ENCODE measurements at places on chromosomes 6 and 20.

- DNase-seq, result no peak
Measured at GRCh38 chr20:36446557-36446956, 94.8 kb upstream of the MYL9 start.

- peak; percentile 59 for DNase-seq
Measured at GRCh38 chr6:124961777-124962638, at the start of gene RNF217. TSS of gene RNF217 (plus strand) at chr6:124962437. CDS start at chr6:124962545, 108 bp downstream.

DNA sequence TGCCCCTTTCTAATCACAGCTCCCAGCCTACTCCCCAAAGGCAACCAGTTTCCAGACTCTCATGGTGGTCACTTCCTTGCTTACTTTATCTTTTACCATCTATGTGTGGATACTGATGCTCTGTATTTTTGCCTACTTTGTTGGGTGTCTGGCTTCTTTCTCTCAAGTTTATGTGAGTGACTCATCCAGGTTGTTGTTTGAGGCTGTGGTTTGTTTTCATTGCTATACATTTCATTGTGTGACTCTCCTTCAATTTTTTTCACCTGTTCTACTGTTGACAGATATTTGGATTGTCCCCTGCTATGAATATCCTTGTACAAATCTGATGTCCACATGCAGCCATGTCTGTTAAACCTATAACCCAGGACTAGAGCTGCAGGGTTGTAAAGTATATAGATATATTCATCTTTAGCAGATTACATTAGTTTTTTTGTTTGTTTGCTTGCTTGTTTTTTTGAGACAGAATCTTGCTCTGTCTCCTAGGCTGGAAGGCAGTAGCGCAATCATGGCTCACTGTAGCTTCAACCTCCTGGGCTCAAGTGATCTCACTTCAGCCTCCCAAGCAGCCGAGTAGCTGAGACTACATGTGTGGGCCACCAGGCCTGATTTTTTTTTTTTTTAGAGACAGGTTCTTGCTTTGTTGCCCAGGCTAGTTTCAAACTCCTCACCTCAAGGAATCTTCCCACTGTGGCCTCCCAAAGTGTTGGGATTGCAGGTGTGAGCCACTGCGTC, 72.9 kb upstream of the EEF1E1 start:
- peak; percentile 45 for DNase-seq

DNA sequence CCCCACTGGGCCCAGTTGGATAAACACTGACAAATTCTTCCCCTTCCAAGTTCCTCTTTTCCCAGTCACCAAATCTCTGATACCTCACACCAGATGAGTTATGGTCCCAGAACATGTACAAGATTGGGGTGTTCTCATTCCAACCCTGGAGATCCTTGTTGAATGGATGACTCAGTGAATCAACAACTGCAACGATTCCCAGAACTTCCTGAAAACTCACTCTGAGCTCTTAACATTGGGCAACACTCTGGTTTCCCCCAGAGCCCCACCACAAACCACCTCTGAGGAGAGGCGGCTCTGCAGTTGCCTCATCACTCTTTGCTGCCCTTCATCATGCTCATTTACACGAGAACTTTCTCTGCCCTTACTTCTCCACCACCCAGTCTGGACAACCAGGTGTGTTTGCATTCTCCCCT, 115.2 kb downstream of the MRPL14 start:
- peak; percentile 94 for DNase-seq

DNA sequence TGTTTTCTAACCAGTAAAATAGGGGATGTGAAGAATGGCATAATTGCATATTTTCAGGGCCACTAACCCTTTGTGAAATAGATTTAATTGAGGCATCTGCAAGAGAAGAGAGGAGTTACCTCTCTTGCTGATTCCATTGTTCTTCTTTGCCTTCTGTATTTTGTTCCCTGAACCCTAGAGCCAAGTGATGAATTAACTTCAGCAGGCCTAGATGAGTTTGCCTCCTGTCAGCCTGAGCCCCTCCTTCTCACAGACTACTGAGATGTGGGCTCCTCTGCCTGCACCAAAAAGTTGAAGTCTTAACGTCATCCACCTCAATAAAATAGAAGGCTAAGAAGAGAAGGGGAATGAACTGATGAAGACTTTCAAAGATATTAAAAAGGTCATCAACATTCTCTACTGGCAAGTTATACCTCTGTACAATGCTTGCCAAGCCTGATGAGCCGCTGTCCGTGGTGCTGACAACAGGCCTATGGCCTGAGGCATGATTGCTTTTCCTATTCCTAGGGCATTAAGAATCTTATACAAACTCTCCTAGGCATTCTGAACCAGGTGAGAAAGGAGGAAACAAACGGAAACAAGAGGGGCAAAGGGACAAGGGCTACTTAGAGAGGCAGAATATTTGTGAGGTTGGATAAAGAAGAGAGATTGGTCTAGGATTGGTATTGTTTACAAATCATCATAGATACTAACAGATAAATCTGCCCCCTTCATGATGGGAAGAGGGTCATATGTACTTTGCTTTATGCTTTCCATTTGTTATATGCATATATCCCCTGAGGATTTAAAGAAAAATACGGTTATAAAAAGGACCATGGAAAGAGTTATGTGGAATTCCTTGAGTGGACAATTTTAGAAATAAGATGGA, 46.8 kb downstream of the CD24 start:
- DNase-seq, result peak; percentile 68

DNA sequence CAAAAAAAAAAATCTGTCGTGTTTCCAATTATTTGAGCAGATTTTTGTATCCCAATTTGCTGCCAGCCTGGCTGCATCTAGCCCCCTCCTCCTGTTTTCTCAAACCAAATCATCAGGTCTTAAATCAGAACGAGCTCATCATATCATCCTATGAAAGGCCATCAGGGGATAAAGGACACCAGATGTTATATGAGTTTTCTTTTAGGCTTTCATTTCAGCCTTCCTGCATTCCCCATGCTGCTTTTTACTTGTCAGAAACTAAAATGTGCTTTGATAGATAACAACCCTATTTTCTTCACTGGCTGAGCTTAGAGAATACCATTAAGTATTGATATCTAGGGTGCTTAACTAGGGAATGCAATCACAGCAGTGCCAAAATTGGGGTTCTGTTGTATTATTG, 968.4 kb upstream of the SLC35B3 start:
- DNase-seq, result no peak

- DNase-seq, result peak; percentile 60
Measured at GRCh38 chr6:30219244-30219643, 6.0 kb upstream of the TRIM26 start.

DNA sequence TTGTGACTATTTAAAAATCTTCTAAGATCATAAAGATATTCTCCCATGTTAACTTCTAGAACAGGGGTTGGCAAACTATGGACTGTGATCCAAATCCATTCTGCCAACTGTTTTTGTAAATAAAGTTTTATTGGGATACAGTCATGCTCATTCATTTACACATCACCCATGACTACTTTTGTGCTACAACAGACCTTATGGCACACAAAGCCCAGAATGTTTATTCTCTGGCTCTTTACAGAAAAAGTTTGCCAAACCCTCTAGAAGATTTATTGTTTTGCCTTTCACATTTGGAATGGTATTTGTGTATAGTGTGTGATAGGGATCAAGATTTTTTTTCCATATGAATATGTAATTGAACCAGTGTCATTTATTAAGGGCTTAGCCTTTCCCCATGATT, 341.7 kb downstream of the CD83 start:
- no peak for DNase-seq

GRCh38 chr6:12941422-12941821, 224.9 kb downstream of the PHACTR1 start:
- DNase-seq, result peak; percentile 33

DNA sequence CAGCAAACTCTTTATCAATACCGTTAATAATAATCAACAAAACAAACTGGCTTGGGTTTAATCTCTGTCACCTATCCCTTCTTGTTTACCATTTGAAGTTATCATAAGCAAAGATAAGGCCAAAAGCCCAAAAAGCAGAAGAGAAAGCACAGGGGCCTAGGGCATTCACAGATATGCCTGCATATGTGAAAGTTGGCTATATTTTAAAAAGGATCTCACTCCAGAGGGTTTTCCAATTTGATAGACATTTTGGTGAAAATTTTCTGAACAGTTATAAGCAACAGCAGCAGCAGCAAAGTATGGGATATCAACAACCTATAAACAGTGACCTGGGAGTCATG, 101.1 kb downstream of the ATXN1 start:
- DNase-seq, result no peak

DNA sequence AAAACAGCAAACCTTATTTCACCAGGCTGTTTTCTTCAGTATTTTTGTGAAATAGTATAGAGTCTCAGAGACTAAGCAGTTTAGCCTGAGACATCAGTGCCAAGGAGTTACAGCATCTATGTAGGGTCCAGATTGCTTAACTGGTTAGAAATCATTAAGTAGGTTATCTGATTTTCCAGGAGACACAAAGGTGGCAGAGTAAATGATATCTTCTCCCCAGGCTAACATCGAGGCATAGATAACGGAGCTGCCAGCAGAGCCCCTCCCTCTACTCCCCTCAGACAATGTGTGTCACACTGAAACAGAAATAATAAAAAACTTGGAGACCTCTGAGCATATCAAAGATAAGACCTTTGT, 473.0 kb upstream of the CITED2 start:
- no peak for DNase-seq

Measured in epithelial cell of esophagus (primary cell).